ENCODE measurements at places on chromosomes 3 and 15. TPM values are rescaled to one million over a fixed set of nuclear protein-coding genes. Genes with fewer than 3 reads are reported as not detected.

TRAIP gene
- total RNA-seq: 2.0 TPM

HACL1 gene
- 12.6 TPM for total RNA-seq

GRCh38 chr3:143565951-143566350 lies 282.3 kb downstream of the SLC9A9 start:
- no peak for DNase-seq

ATXN7 gene
- total RNA-seq: 26.4 TPM

SLC9A9 gene
- 3.6 TPM for total RNA-seq

GRCh38 chr15:31486506-31486905 lies 159.9 kb downstream of the KLF13 start:
- no peak for DNase-seq

CLDN16 gene
- total RNA-seq: not detected

GRCh38 chr3:148455098-148455497 lies 242.6 kb upstream of the AGTR1 start:
- no peak for DNase-seq

CAMP gene
- 0.67 TPM for total RNA-seq

ZPLD1 gene
- not detected for total RNA-seq

DNA sequence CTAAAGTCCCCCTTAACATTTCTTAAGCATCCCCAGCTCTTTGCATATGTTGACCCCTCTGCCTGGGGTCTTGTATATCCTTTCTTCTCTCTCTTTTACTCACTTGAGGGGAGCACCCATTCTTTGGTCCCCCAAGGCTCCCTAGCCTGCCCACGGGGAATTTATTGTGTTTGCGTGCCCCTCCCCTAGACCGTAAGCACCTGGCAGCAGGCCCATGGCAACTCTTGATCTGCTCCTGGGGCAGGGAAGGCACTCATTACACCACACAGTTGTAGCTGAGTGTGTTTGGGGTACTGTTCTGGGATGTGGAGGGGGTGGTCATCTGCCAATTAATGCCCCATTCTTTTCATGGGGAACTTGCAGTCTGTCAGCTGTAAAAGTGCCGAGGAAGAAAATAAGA lies 27.3 kb upstream of the SMAD6 start:
- no peak for DNase-seq

GRCh38 chr3:87201727-87202126 lies 25.4 kb upstream of the CHMP2B start:
- DNase-seq: no peak
